ENCODE measurements at places on chromosomes 5 and 9. TPM values are rescaled to one million over a fixed set of nuclear protein-coding genes. Genes with fewer than 3 reads are reported as not detected.

GRCh38 chr9:92607088-92607487 is 62.8 kb downstream of the IPPK start:
- DNase-seq, result no peak

GRCh38 chr5:177598477-177598876 is 1.5 kb upstream of the B4GALT7 start:
- no peak for DNase-seq

Gene PCDHGA3
- 0.43 TPM for total RNA-seq

Gene KIF4B
- total RNA-seq, result not detected

DNA sequence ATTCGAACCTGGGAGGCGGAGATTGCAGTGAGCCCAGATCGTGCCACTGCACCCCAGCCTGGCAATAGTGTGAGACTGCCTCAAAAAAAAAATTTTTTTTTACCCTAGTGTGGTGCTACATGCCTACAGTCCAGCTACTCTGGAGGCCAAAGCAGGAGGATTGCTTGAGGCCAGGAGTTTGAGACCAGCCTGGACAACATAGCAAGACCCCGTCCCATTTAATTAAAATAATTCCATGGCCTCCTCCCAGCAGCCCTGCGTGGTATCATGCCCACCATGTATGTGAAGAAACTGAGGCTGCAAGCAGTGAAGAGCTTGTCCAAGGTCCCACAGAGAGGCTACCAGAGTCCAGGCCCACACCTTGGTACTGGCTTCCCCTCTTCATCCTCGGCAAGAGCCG is 19.4 kb upstream of the PHYHD1 start:
- no peak for DNase-seq

- no peak for DNase-seq
These were observed 7.0 kb upstream of the IZUMO3 start for GRCh38 chr9:24552526-24553182.

- peak; percentile 25 for DNase-seq
These were observed 35.7 kb downstream of the SLC6A3 start for GRCh38 chr5:1409381-1410110.

DNA sequence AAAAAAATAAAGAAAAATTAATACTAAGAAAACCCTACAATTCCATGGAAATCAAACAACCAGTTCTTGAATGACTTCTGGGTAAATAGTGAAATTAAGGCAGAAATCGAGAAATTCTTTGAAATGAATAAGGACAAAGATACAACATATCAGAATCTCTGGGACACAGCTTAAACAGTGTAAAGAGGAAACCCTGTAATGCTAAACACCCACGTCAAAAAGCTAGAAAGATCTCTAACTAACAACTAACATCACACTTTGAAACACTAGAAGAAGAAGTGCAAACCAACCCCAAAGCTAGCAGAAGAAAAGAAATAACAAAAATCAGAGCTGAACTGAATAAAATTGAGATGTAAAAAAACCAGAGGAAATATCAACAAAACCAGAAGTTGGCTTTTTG is 114.6 kb upstream of the CD180 start:
- no peak for DNase-seq

- DNase-seq, result no peak
These were observed 366.9 kb downstream of the DMRTA1 start for GRCh38 chr9:22813529-22813928.

Gene UBLCP1
- total RNA-seq, result 18.3 TPM

- peak; percentile 38 for DNase-seq
These were observed 16.5 kb downstream of the GRXCR2 start for GRCh38 chr5:145856285-145856818.

- no peak for DNase-seq
These were observed 93.7 kb downstream of the OR2K2 start for GRCh38 chr9:111236332-111236731.

GRCh38 chr5:83253720-83254119 is 176.4 kb downstream of the XRCC4 start:
- no peak for DNase-seq

DNA sequence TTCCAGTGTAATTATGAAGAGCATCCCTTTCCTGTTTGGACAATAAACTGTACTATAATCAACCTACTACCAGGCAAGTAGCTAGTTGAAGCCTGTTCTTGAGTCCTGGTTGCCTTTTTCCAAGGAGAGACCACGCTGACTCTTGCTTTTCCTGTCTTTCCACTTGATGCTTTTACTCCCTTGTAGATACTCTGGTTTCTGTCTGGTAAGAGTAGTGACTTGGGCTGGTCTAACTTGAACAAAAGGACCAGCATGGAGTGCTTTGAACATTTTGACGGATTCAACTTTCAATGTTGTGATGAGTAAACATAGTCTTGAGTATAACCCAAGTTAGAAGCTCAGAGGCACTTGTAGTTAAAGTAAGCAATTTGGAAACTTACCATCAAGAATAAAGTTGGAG is 464.3 kb downstream of the GADD45G start:
- no peak for DNase-seq

Gene CATSPER3
- total RNA-seq, result 1.5 TPM

GRCh38 chr5:10352430-10353240 is 860 bp upstream of the MARCHF6 start:
- no peak for DNase-seq

Gene ATP10B
- 265 TPM for total RNA-seq

DNA sequence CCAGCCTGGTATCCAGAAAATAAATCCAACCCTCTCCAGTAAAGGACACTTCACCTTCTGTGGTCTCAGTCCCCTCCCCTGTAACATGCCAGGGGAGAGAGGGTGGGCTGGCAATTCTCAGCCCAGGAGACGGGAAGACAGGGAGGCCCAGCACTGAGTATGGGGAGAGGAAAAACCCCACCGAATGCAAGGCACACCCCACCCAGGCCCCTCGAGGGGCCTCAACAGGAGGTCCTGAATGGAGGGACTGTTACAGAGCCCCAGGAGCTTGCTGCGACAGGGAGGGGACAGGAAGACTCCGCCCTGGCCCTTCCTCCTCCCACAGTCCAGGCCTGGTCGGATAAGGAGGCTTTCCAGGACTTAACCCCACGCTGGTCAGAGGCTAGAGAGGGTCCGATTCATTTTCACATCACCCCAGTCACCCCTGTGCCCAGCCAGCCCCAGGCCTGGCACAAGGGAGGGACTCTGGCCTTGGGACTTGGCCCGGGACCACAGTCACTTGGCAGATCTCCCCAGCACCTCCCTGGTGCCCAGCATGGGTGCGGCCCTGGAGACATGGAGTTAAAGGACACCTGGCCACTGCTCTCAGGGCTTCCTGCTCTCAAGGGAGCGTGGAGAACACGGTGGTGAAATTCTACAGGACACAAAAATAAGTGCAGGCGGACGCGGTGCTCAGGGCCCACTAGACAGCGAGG is 44.9 kb upstream of the STXBP1 start:
- DNase-seq, result peak; percentile 88

GRCh38 chr9:116355153-116355921 is 201.7 kb downstream of the PAPPA start:
- DNase-seq, result no peak

Gene ZFP2
- 3.2 TPM for total RNA-seq

Gene WNK2
- total RNA-seq, result 201 TPM

Gene SPATA31A7
- total RNA-seq, result not detected

DNA sequence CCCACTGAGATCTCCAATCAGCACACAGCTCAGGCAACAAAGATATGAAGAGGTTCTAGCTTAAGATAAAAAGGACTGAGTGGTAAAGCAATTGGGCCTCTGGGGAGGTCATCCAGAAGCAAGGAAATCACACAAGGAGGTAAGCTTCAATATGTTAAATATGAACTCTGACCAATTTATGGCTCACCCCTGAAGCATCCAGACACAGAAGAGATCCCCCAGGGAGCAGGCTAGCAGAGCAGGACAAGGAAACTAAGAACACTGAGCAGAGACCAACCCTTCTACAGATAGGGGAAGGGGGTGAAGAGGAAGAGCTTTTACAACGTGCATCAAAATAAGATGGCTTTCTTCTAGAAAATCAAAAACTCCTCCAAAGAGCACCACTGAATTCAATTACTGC is 616.2 kb downstream of the DNAH5 start:
- DNase-seq, result no peak

Gene SYNPO
- total RNA-seq, result 62.9 TPM

GRCh38 chr9:14868772-14869583 is 41.2 kb downstream of the FREM1 start:
- no peak for DNase-seq

DNA sequence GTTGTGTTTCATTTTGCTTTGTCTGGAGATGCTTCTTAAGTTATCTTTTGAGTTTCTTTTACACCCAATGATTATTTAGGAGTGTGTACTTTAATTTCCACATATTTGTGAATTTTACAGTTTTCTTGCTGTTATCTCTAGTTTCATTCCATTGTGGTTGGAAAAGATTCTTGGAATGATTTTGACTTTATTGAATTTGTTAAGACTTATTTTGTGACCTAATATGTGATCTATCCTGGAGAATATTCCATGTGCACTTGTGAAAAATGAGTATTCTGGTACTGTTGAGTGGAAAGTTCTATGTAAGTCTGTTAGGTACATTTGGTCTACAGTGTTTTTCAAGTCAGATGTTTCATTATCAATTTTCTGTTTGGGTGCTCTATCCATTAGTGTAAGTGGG is 24.4 kb upstream of the GRAMD2B start:
- no peak for DNase-seq

Gene KIF20A
- total RNA-seq, result 1.4 TPM

DNA sequence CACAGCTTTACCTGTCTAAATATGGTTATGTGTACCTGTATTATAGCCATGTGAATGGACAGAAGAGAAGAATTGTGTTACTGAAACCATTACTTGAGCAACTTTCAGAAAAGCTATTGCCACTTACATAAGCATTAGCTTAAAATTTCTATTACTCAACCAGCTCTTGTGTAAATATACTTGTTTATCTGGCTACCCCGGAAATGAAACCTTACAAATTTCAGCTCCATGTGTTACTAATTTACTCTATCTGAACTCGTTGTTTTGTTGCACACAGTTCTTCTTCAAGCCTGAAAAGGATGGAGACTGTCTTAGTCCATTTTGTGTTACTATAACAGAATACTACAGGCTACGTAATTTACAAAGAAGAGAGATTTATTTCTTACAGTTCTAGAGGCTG is 22.5 kb upstream of the ADAMTSL1 start:
- DNase-seq, result no peak

Gene KCNN2
- total RNA-seq, result 3.5 TPM

Gene GABRA6
- total RNA-seq, result not detected

Gene ACTBL2
- not detected for total RNA-seq
